ENCODE measurements at places on chromosomes 6 and 20.

DNA sequence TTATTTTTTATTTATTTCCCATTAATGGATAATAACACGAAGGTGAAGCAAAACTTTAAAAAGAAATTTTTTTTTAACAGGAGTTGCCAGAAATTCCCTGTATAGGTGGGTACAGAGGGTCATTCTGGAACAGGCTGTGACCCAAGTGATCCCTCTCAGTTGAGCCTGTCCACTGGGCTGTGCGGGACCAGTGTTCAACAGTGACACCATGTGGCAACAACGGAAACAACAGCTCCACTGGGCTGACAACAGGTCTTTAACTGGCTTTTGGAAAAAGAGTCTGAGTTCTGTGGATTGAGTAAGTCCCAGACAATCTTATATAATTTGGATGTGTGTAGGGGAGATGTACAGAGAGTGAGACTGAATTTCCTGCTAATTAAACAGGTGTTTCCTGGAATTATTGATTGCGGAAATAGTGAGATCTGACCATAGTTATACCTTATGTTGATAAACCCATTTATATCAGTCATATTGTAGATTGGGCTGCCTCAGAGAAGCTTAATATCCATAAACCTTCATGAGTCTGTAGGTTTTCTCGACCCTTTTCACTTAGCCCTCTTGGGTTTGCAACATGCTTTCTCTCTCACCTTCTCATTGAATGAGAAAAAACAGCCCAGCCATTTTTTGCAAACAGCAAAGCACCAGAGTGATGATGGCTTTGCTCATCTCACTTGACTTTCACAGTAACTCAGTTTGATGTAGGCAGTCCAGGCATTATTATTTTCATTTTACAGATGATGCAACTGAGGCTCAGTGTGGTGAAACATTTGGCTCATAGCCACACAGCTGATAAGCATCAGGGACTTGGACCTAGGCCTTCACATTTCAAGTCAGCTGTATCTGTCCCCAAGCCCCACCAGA, 17.5 kb downstream of the KIAA1755 start:
- no peak overlapping the region for H3K4me3 ChIP-seq
- no peaks in the 10 kb centered on the region for H3K4me1 ChIP-seq
- H3K27ac ChIP-seq = no peak overlapping the region
- no peaks in the 10 kb centered on the region for H3K36me3 ChIP-seq
- no peak for DNase-seq

DNA sequence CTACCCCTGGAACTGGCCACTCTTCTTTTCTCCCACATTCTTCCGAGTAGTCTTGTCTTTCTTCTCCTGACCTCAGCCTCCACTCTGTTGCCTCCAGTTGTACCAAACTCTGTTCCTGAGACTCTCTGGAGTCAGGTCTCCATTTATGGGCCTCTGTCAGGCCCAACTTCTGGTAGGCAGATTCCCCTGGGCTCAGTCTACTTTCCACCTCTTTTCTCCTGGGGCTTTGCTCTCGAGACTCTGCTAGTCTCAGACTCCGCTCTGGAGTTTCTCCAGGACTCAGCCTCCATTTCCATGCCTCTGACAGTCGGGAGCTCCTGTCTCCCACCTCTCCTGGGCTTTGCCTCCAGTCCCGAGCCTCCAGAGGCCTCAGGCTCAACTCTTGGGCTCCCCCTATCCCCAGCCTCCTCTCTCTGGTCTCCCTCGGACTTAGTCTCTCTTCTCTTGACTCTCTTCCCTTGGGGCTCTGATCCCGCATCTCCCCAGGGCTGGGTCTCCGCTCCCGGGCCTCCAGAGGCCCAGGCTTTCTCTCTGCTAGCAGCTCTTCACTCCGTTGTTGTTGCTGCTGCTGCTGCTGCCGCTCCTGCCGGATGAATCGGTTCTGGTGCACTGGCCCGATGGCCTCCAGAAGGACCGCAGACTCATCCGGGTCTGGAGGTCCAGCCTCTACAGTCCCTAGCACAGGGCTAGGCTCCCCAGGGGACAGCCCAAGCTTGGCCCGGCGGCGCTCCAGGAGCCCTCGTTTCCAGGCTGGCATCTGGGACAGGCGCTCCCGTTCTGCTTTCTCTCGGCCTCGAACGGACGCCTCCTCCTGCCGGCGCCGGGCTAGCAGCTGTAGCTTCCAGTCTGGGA, 1.1 kb downstream of the PPP1R18 start:
- H3K27me3 ChIP-seq = no peaks in the 10 kb centered on the region
- H3K36me3 ChIP-seq = no peaks in the 10 kb centered on the region
- DNase-seq = no peak
- peaks cover 52% of the 10 kb centered on the region for H3K4me1 ChIP-seq
- H3K4me3 ChIP-seq = no peak overlapping the region

GRCh38 chr6:56516003-56516402, 126.7 kb downstream of the DST start:
- no peak overlapping the region for H3K27ac ChIP-seq
- H3K4me1 ChIP-seq = no peaks in the 10 kb centered on the region
- H3K27me3 ChIP-seq = no peaks in the 10 kb centered on the region
- H3K4me3 ChIP-seq = no peak overlapping the region
- DNase-seq = no peak

DNA sequence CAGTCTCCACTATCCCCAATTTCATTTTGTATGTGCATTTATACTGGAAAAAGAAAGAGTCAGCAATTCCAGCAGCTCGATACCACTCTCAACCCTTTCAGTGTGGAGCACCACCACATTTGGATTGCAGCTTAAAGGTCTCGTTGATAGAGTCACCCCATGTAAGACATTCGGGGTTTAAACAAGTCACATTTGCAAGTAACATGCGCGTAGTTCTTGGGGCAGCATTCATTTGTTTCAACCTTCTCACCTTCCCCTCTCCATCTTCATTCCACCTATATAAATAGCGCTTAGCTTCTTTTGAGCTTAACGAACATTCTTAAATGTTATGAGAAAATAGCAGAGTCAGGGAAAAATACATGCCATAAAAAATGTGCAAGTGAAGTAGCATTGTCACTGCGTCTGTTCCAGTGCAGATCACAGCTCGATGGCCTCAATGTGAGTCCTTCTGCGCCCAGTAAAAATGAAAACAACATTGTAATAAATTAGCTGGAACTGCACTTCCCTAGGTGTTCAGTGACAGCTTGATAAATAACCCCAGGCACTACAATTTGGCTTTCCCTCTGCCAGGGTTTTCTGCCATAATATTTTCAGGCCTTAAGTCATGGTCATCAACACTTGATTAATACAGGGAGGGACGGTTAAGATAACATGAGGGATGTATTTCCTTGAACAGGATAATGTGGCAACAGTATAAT, 737.8 kb upstream of the NRSN1 start:
- no peaks in the 10 kb centered on the region for H3K4me1 ChIP-seq
- DNase-seq = no peak
- H3K27ac ChIP-seq = no peak overlapping the region
- H3K27me3 ChIP-seq = no peaks in the 10 kb centered on the region
- no peaks in the 10 kb centered on the region for H3K36me3 ChIP-seq

DNA sequence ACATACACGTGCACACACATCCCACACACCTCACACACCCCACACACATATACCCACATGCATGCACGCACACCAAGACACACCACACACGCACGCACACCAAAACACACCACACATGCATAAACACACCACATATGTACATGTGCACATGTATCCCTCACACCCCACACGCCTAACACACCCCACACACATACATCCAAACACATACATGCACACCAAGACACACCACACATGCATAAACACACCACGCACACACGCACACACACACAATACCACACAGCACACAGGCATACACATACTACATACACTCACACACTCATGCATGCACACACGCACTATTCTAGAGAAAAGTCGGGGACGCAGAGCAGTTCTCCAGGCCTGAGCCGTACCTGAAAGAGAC, 671.5 kb downstream of the PRKN start:
- no peak for DNase-seq
- no peaks in the 10 kb centered on the region for H3K4me1 ChIP-seq
- H3K27me3 ChIP-seq = no peaks in the 10 kb centered on the region

GRCh38 chr6:106086814-106087175, 659 bp downstream of the PRDM1 start:
- no peak overlapping the region for H3K27ac ChIP-seq
- DNase-seq = no peak
- H3K36me3 ChIP-seq = no peaks in the 10 kb centered on the region

DNA sequence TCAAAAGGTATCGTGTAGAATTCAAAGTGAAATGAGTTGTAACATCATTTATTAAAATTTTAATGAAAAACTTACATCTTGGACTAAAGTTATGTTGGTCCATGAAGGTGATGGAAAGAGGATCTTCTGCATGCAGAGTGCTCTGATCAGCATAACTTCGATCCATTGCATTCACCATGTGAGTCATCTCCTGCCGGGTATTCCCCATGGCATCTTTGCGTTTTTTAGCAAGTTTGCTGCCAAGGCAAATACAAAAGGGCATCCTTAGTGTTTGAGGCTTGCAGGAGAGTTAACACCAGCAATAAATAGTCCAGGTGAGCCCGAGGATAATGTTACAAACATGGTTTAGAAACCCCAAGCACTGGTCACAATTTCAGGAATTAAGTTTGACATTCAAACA, 104.2 kb upstream of the THEMIS start:
- DNase-seq = no peak
- H3K4me1 ChIP-seq = no peaks in the 10 kb centered on the region
- no peaks in the 10 kb centered on the region for H3K27me3 ChIP-seq
- no peak overlapping the region for H3K4me3 ChIP-seq

GRCh38 chr20:40607927-40608326, 81.1 kb downstream of the MAFB start:
- H3K36me3 ChIP-seq = no peaks in the 10 kb centered on the region
- no peak overlapping the region for H3K27ac ChIP-seq
- no peak overlapping the region for H3K4me3 ChIP-seq
- H3K4me1 ChIP-seq = no peaks in the 10 kb centered on the region

All from thyroid gland (tissue), 4 donors.